ENCODE measurements at places on chromosomes 12 and 14.

- DNase-seq, result no peak
Measured at GRCh38 chr12:50018968-50019367, 6.3 kb downstream of the RACGAP1 start.

- DNase-seq, result no peak
Measured at GRCh38 chr12:2958432-2959191, 585 bp upstream of the TEAD4 start.

- no peak for DNase-seq
Measured at GRCh38 chr14:60722357-60723115, 1.6 kb downstream of the SIX4 start.

DNA sequence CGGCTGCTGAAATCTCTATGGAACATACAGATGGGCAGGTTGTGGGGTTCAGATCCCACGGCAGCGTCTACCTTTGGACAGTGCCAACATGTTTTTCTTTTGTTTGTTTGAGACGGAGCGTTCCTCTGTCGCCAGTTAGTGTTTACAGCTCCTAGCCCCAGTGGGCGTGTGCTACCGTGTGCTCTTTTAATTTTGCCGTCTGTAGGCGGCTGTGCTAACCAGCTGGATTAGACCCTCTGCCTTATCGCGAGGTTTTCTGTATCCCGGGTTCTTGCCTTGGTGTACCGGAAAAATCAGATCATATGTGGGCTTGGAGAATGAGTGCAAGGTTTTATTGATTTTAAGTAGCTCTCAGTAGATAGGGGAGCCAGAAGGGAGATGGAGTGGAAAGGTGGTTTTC lies 9.8 kb upstream of the GALNT6 start:
- DNase-seq, result no peak

GRCh38 chr12:47270782-47271664 lies 191.3 kb upstream of the AMIGO2 start:
- no peak for DNase-seq

DNA sequence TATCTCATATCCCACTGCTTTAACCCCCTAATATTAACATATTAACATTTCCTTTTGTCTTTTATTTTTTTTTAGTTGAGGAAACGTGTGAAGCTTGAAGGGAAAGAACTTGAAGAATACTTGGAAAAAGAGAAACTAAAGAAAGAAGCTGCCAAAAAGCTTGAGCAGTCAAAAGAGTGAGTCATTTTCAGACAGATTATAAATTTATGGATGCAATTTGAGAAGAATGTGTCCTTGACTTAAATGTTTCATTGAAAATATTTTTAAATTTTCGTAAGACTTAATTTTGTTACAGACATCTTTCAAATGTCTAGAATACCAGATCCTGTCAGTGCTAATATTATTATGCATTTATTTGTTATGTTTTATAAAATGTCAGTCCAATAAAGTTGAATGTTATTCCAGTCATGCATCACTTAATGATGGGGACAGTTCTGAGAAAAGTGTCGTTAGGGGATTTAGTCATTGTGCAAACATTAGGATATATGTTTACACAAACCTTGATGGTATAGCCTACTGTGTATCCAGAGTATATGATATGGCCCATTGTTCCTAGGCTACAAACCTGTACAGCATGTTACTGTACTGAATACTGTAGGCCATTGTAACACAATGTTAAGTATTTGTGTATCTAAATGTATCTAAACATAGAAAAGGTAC lies 32.6 kb downstream of the CPSF2 start:
- DNase-seq, result no peak

- no peak for DNase-seq
Measured at GRCh38 chr14:75292101-75292563, 13.5 kb downstream of the FOS start.

DNA sequence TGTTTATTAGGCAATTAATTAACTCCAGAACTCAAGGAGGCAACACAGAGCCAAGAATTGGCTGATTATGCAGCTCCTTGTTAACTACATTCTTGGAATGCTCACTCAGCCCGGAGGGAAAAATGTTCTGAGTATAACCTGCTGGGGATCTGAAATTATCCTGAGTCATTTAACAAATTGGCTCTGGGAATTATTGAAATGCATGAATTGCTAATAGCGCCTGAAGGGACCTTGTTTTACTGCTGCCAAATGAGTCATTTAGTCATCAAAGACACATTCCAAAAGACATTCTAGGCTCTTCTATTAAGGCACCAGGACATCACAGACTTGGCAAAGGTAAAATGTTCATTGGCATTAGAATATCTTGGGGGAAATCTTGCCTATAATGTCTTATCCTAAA lies 13.0 kb downstream of the TMEM52B start:
- DNase-seq, result no peak

DNA sequence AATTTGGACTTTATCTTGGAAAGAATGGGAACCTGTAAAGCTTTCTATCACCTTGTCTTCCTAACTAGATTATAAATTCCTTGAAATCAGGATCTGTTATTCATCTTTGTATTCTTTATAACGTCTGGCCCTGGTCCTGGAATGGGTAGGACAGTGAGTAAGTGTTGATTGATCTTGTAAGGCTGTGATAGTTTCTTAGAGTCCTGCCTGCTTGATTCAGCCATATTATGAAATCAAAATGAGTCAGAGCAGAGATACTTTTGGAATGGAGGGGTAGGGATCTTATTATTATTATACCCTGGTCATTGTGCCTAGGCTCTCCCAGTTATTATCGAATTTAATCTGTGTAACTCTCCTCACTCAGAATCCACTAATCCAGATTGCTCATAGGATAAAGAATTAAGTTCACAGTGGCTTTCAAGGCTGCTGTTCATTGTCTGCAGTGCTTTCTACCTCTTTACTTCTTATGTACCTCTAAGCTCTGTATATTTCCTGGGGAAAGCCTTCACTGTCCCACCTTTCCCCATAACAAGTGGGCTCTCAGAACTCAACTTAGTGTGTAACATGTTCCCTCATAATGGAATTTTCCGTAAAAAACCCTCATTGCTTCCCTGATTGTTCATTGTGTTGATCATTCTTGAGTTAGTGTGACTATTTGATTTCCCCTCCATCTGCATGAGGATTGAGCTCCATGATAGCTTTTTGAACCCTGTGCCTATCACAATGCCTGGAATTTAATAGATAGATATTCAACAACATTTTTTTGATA lies 93.3 kb downstream of the DAAM1 start:
- DNase-seq, result no peak

DNA sequence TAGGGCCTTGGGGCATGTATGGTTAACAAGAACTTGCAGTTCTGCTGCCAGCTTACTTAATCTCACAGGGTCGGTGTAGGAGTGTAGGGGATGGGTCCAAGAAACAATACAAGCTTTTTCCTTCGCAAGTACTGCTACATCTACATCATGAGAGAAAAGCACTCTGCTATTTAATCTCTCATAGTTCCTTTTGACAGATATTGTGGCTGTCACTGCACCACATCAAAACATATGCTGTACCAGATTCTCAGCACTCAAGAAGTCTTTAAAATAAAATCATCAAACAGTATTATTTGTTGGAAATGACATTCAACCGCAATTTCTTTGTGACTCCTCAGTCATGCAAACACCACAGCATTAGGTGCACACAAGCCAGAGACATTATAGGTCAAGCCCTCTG lies 215.5 kb upstream of the BMP4 start:
- no peak for DNase-seq

GRCh38 chr14:96827290-96827689 lies 30.1 kb downstream of the VRK1 start:
- no peak for DNase-seq

DNA sequence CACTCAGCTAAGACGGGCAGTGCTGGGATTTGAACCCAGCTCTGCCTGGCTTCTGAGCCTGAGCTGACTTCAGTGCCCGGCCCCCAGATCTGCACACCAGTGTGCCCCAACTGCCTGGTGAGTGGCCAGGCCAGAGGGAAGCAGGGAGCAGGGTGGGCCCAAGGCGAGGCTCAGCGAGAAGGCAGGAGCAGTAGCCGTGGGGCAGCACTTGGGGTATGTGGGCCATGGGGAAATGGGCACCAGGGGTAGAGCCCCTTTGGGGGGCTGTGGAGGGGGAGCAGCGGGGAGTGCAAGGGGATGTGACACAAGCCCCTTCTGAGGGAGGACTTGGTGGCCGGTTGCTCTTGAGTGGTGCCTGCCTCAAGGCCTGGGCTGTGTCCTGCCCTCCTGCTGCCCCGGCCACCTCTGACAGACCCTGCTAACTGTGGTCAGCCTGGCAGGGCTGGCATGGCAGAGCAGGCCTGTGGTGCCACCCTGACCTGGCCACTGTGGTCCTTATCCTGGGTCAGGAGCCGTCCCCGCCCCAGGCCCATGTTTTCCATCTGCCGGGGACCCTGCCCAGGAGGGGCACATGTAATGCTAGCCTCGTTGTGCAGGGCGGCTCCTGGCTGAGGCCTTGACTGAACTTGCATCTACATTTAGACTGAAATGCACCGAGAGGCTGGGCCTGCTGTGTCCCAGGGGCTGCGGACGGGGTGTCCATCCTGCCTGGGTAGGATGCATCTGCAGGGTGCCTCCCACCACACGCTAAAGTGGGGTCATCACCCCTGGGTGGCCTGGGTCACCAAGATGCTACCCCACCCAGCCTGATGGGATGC lies 90.5 kb downstream of the KIF26A start:
- DNase-seq, result no peak

GRCh38 chr14:84236290-84236689 lies 1293.7 kb upstream of the FLRT2 start:
- no peak for DNase-seq

GRCh38 chr12:122082621-122083356 lies 4.2 kb downstream of the MLXIP start:
- DNase-seq, result no peak

- no peak for DNase-seq
Measured at GRCh38 chr12:56724701-56724971, 463 bp downstream of the NACA start.
